ENCODE measurements at places on chromosomes 5 and 9. TPM values are rescaled to one million over a fixed set of nuclear protein-coding genes. Genes with fewer than 3 reads are reported as not detected.

ADAMTS19 gene
- total RNA-seq = 3.0 TPM

IRX1 gene
- total RNA-seq = 24.8 TPM

SMIM33 gene
- not detected for total RNA-seq

SPATA31D1 gene
- not detected for total RNA-seq

ANKRD18B gene
- total RNA-seq = 25.0 TPM

NSD1 gene
- total RNA-seq = 122 TPM

DNA sequence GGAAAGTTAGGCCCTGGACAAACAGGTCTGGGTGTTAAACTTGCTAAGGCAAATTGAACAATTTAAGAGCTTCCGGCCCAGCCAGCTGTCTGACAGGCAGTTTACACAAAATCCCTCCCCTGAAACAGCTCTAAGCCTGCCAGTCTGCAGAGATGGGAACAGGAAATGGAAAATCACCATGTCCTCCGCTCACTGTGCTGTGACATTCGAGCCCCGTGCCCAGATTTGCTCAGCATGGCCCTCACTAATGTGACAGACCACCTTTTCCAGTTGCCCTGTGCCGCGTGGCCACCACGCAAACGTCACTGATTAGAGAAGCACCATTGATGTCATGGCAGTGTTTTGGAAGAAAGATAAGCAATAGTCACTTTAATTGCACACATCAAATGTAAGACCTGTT lies 41.0 kb downstream of the CCNJL start:
- peak overlapping the region; percentile 9 for H3K27ac ChIP-seq
- no peaks in the 10 kb centered on the region for H3K27me3 ChIP-seq
- no peak for DNase-seq
- H3K36me3 ChIP-seq = peaks cover 2% of the 10 kb centered on the region

DNA sequence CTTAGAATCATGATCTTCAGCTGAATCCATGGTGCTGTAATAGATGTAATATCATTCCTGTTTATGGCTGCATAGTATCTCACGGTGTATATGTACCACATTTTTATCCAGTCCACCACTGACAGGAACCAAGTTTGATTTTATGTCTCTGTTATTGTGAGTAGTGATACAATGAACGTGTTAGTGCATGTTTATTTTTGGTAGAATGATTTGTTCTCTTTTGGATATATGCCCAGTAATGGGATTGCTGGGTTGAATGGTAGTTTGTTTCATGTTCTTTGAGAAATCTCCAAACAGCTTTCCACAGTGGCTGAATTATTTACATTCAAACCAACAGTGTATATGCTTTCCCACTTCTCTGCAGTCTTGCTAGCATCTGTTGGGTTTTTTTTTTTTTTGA lies 175.1 kb upstream of the CDH10 start:
- peaks cover 3% of the 10 kb centered on the region for H3K36me3 ChIP-seq
- no peak for DNase-seq
- no peak overlapping the region for H3K27ac ChIP-seq
- no peaks in the 10 kb centered on the region for H3K27me3 ChIP-seq
- H3K4me3 ChIP-seq = no peak overlapping the region
- no peaks in the 10 kb centered on the region for H3K4me1 ChIP-seq

DNA sequence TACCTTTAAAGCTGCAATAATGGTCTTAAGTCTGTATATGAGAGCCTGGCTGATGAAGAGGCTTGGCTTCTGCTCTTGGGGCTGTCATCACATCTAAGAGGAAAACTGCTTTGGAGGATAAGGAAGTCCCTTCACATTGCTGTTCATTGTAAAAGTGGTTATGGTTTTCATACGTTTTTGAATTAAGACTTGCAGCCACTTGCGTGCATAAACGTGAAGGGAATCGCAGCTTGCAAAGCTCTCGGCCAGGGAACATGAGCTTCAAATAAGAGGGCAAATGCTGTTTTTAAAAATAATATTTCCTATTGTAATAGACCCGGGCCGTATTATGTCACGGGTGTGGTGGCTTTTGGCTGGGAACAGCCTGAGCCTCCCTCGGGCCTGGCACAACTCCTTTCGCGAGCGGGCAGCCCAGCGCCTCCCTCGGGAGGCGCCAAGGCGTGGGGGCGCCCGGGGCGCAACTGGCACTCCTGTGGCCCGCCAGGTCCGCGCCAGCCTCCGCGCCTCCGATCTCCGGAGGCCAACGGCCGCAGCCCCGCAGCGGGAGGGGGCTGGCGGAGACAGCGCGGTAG lies 538 bp upstream of the ARHGEF28 start:
- H3K4me1 ChIP-seq = no peaks in the 10 kb centered on the region
- DNase-seq = peak; percentile 4
- H3K27me3 ChIP-seq = peaks cover 75% of the 10 kb centered on the region
- H3K36me3 ChIP-seq = no peaks in the 10 kb centered on the region
- no peak overlapping the region for H3K27ac ChIP-seq
- peak overlapping the region; percentile 85 for H3K4me3 ChIP-seq

GRCh38 chr5:173970878-173971650 lies 17.9 kb upstream of the C5orf47 start:
- H3K27ac ChIP-seq = no peak overlapping the region
- H3K27me3 ChIP-seq = peaks cover 8% of the 10 kb centered on the region
- no peaks in the 10 kb centered on the region for H3K36me3 ChIP-seq
- peaks cover 46% of the 10 kb centered on the region for H3K4me1 ChIP-seq
- DNase-seq = no peak

DNA sequence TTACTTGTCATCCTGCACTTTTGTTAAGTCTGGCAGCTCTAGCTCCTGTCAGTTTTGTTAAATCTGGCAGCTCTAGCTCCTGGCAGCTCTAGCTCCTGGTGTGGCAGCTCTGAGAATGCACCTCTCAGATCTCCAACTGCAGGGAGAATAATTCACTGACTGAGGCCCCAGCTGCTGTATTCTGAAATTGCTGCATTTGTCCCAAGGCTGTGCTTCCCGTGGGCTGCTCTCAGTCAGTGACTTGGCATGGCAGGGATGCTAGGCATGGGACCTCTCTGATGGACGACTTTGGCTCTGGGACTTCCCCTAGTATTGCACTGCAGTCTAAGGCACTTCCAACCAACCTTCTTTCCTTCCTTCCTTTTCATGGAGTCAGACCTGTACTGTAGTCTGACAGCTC lies 475.7 kb downstream of the CCDC171 start:
- no peak overlapping the region for H3K4me3 ChIP-seq
- no peak overlapping the region for H3K27ac ChIP-seq
- H3K4me1 ChIP-seq = no peaks in the 10 kb centered on the region
- DNase-seq = no peak
- no peaks in the 10 kb centered on the region for H3K36me3 ChIP-seq

DNA sequence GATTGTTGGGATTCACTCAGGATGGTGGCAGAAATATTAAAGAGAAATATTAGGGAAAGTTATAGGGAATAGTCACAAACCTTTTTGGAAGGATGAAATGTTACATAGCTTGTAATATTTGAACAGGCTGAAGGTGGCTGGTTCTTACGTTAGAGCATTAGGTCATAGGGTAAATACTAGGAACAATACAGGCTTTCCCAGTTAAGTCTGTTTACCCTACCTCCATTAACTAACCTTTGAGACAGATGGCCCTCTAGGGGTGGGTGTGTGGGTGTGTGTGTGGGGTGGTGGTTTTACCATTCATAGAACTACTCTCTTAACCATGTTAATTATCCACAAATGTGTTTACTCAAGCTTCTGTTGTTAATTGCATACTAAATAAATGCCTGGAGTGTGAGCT lies 94.3 kb upstream of the STK32A start:
- H3K27ac ChIP-seq = no peak overlapping the region
- peaks cover 3% of the 10 kb centered on the region for H3K27me3 ChIP-seq
- H3K36me3 ChIP-seq = peaks cover 21% of the 10 kb centered on the region
- no peak overlapping the region for H3K4me3 ChIP-seq

- H3K27ac ChIP-seq = no peak overlapping the region
- H3K27me3 ChIP-seq = no peaks in the 10 kb centered on the region
- H3K4me1 ChIP-seq = no peaks in the 10 kb centered on the region
- no peak for DNase-seq
- H3K36me3 ChIP-seq = no peaks in the 10 kb centered on the region
These were observed 410.9 kb upstream of the PRR16 start for GRCh38 chr5:120052916-120053828.

- DNase-seq = no peak
- peak overlapping the region; percentile 73 for H3K4me3 ChIP-seq
- H3K27me3 ChIP-seq = no peaks in the 10 kb centered on the region
- peaks cover 5% of the 10 kb centered on the region for H3K36me3 ChIP-seq
- H3K27ac ChIP-seq = no peak overlapping the region
These were observed 2.6 kb upstream of the SNX18 start for GRCh38 chr5:54514841-54515432.

DNA sequence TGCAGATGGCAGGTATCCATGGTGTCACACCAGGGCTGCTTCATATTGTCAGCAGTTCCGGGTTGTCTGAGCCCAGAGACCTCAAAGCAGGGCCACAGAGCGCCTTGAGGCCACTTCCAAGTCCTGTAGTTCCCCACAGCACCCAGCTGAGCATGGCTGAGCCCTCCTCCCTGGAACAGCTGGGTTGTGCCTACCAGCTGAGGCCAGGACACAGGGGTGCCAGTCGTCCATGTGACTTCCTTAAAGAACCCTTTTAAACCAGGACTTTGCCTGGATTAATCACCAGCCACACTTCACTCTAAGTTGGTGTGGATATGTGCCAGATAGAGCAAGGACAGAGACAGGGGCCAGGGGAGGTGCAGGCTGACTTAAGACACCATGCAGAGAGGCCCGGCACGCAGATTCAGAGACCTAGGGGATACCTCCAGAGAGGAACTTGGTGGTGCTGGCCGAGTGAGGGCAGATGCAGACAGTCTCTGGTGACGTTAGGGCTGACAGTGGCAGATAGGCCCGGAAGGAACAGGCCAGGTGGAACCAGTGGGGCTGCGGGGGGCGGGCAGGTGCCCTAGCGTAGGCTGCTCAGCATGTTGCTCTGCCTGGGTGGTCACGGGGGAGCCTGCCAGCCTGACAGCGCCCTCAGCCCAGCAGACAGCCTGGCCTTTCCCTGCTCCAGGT lies 142.7 kb downstream of the CACNA1B start:
- no peak for DNase-seq
- peaks cover 43% of the 10 kb centered on the region for H3K27me3 ChIP-seq
- peak overlapping the region; percentile 45 for H3K27ac ChIP-seq
- H3K36me3 ChIP-seq = no peaks in the 10 kb centered on the region

- H3K4me1 ChIP-seq = no peaks in the 10 kb centered on the region
- no peak overlapping the region for H3K27ac ChIP-seq
- DNase-seq = no peak
- H3K4me3 ChIP-seq = no peak overlapping the region
These were observed 69.1 kb upstream of the NR3C1 start for GRCh38 chr5:143472576-143472975.

GRCh38 chr9:93119953-93120845 lies 13.9 kb downstream of the NINJ1 start:
- H3K27ac ChIP-seq = no peak overlapping the region
- no peaks in the 10 kb centered on the region for H3K27me3 ChIP-seq
- no peaks in the 10 kb centered on the region for H3K4me1 ChIP-seq
- no peak overlapping the region for H3K4me3 ChIP-seq

- no peaks in the 10 kb centered on the region for H3K36me3 ChIP-seq
- no peak overlapping the region for H3K27ac ChIP-seq
- H3K27me3 ChIP-seq = peaks cover 2% of the 10 kb centered on the region
- H3K4me3 ChIP-seq = no peak overlapping the region
- H3K4me1 ChIP-seq = no peaks in the 10 kb centered on the region
- no peak for DNase-seq
These were observed 90.1 kb downstream of the ZFAND5 start for GRCh38 chr9:72274916-72275315.

GRCh38 chr5:103207653-103208052 lies 50.9 kb upstream of the MACIR start:
- no peak for DNase-seq
- no peak overlapping the region for H3K4me3 ChIP-seq
- peaks cover 18% of the 10 kb centered on the region for H3K36me3 ChIP-seq
- no peaks in the 10 kb centered on the region for H3K4me1 ChIP-seq

- H3K4me1 ChIP-seq = no peaks in the 10 kb centered on the region
- no peaks in the 10 kb centered on the region for H3K27me3 ChIP-seq
- H3K36me3 ChIP-seq = no peaks in the 10 kb centered on the region
- DNase-seq = no peak
- no peak overlapping the region for H3K27ac ChIP-seq
These were observed 236.6 kb upstream of the RASEF start for GRCh38 chr9:83299571-83299970.

- no peak overlapping the region for H3K4me3 ChIP-seq
- no peak overlapping the region for H3K27ac ChIP-seq
- no peaks in the 10 kb centered on the region for H3K27me3 ChIP-seq
- no peaks in the 10 kb centered on the region for H3K4me1 ChIP-seq
These were observed 229.8 kb downstream of the BNC2 start for GRCh38 chr9:16640649-16641048.

DNA sequence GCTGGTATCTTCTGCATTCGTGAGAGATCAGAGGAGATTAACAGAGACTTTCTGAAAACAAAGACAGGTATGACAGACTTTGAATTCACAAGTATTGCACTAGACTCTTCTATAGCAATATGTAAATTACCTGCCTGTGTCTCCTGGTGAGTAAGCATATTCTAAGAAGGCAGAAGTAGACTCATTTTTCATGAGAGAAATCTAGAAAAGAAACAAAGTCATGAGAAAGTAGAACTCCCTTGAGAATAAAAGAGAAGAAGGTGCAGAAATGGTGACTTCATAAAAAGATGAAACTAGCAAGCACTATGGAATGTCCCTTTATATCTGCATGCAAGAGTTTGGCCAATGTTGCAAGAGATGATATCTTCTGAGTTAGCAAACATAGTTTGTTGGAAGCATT lies 419.8 kb downstream of the DMRT2 start:
- no peak for DNase-seq
- peaks cover 2% of the 10 kb centered on the region for H3K27me3 ChIP-seq
- H3K4me3 ChIP-seq = no peak overlapping the region
- no peaks in the 10 kb centered on the region for H3K4me1 ChIP-seq

DNA sequence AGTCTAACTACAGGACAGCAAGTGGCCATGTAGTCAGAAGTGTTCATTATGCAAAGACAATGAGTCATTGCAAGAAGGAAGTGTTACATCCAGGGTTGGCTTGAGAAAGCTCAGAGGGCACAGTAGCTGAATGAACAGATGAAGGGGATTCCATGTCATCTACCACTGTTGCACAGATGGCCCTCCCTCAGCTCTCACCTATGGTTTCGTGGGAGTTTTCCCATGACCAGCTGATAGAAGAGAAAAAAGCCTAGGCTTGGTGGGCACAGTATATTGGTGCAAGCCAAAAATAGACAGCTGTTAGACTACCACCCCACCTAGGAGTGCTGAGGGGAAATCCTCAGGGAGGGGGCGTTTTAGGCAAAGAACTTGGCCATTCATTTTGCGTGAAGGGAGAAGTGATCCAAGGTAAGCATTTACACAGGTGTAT lies 217.0 kb downstream of the DMRT2 start:
- no peak for DNase-seq
- no peaks in the 10 kb centered on the region for H3K36me3 ChIP-seq
- H3K27me3 ChIP-seq = no peaks in the 10 kb centered on the region
- H3K27ac ChIP-seq = no peak overlapping the region

GRCh38 chr5:171634511-171634910 lies 151.1 kb upstream of the SMIM23 start:
- no peak overlapping the region for H3K27ac ChIP-seq
- no peaks in the 10 kb centered on the region for H3K36me3 ChIP-seq
- no peak overlapping the region for H3K4me3 ChIP-seq
- H3K27me3 ChIP-seq = peaks cover 18% of the 10 kb centered on the region

GRCh38 chr5:172971482-172971881 lies 12.1 kb upstream of the ATP6V0E1 start:
- peaks cover 3% of the 10 kb centered on the region for H3K36me3 ChIP-seq
- no peaks in the 10 kb centered on the region for H3K4me1 ChIP-seq

- H3K27ac ChIP-seq = no peak overlapping the region
- no peaks in the 10 kb centered on the region for H3K36me3 ChIP-seq
- DNase-seq = no peak
- H3K27me3 ChIP-seq = no peaks in the 10 kb centered on the region
These were observed 27.1 kb upstream of the GAS1 start for GRCh38 chr9:86974421-86974820.

All from neural crest cell (in vitro differentiated cells).